ENCODE measurements at places on chromosomes 4 and X.

GRCh38 chr4:39032218-39033085 is at the start of gene TMEM156:
Gene TMEM156 (minus strand): TSS chr4:39032409. CDS start chr4:39032313, 96 bp downstream.
- no peak for DNase-seq

DNA sequence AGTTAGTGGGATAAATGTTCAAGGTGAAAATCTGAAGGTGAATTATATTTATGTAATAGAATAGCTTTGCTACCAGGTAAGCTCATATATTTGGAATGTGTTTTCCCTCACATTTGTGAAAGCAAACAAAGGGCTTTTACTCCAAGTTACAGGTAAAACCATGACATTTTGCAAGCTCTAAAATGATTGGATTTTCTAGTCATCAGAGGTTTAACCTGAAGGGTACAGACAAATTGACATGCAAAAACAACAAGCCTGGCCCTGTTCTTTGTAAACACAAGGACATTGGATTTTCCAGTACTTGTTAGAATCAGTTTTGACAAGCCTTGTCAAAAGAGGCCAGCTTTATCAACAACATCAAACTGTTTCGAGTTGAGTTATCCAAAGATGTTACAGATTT is 51.7 kb downstream of the ZFX start:
- no peak for DNase-seq

DNA sequence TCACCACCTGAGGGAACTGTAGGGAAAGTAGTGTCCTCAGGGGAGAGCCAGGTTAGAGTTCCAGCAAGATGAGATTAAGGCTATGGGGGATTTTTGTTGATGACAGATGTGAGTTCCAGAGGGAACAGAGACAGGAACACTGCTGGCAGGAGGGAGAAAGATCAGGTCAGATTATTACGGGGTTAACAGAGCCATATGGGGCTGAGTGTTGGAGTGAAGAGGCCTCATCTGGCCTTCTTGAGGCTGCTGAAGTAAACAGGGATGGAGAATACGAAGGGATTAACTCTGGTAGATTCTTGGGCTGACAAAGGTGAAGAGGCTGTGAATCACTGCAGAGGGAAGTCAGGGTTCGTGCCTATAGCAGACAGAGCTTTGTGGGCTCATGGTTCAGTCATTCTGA is 47.9 kb upstream of the POU4F2 start:
- DNase-seq = no peak

DNA sequence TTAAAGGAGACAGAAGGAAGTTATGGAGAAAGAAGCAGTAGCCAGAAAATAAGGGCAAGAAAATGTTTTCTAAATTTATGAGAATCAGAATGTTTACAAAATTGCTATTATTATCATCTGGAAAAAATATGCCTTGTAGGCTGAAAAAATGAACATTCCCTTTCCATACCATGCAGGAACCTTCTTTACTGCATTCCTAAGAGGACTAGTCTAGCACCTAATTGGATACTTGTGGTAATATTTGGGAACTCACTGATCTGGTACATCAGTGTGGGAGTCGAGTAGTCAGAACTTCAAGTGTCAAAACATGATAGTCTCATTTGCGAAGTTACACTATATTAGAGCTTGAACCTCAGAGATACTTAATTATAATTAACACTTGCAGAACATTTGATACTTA is 51.9 kb downstream of the TET2 start:
- DNase-seq = no peak

DNA sequence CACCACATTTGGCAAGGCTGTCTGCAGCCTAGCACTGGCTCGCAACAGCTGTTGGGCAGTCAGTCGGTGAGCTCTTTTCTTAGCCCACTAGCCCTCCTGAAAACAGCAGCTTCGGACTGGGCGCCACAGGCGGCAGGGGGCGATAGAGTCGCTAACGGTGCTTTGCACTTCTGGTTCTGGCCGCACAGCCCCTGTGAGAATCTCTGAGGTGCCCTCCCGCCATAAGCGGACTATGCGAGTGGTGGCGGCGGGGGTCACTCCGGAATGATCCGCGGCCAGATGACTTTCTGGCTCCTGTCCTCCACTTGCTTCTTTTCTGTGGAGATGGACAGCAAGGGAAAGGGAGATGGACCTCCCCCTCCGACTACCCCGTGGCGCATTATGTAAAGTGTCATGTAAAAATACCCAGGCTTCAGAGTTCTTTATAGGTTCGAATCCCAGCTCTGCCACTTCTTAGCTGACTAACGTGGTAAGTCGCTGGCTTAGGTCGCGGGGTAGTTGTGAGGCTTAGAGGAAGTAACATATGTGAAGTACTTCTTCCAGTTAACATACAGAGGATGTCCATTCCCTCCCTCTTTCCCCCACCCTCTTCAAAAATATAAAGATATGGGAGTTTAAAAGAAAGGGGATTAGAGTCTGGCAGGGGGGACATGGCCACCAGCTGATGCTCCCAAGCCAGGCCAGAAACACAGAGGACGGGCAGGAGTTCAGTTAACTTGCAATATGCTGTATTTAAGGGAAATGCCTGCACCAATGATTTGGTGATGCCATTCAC is 11.0 kb downstream of the ARHGAP36 start:
- DNase-seq = peak; percentile 54

- DNase-seq = peak; percentile 52
Observed at GRCh38 chrX:3811331-3812311, 98.2 kb upstream of the PRKX start.

DNA sequence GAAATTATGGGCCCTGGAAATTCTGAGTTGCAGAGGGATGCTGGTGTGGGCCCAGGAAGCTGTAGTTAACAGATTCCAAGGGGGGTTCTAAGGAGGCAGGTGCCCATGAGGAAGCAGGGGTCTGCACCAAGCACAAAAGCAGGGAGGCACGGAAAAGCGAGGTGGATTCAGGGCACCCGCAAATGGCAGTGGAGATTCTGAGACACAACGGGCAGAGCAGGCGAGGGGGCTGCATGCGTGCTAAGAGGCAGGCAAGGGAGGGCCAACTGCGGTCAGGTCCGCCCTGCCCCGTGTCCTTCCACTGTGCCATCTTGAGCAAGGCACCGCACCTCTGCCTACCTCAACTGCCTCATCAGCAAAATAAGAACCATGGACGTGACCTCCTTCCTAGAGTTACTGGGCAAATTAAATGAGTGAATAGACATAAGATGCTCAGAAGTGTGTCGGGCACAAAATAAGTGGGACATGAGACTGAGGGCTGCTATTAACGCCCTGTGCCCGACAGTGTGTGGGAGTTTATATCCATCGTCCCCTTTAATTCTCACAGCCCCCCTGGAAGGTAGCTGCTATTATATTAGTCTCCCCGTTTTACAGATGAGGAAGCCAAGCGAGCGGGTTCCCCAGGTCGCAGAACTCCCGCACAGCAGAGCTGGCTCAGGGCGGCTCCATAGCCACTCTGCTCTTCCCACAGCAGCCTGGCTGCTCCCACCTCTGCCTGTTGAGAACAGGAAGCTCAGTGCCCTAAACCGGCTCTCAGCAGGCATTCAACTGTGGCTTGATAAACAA is 67.6 kb downstream of the PPP2R2C start:
- DNase-seq = no peak

DNA sequence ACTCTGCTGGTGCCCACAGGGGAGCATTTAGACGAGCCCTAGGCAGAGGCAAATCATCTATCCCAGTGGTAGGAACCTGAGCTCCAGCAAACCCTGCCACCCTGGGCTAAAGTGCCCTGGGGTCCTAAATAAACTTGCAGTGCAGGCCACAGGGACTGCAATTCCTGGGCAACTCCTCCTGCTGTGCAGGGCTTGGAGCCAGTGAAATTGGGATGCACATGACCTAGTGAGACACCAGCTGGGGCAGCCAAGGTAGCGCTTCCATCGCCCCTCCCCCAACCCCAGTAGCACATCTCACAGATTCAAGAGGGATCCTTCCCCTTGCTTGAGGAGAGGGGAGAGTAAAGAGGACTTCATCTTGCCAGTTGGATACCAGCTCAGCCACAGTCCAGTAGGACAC is 44.1 kb downstream of the CHRNA9 start:
- DNase-seq = no peak

DNA sequence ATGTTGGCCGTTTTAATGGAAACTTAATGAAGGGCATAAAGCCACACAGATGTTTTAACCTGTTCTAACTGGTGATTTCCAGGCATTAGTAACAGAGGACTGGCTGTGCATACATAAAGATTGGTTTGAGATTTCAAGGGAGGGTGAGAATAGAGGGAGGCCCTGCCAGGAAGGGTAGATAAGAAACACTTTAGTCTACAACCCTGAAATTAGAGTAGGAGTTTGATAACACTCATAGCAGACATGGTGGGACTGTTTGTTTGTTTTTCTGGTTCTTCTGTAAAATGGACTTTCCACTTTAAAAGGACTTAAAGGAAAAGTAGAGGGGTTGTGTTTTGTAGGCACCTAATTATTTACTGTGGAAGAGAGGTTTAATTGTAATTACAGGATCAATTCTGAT is 16.2 kb downstream of the SLC4A4 start:
- DNase-seq = no peak

- DNase-seq = no peak
Observed at GRCh38 chrX:58025979-58026378, 115.7 kb upstream of the ZXDA start.

- DNase-seq = no peak
Observed at GRCh38 chrX:49999087-49999486, 76.7 kb downstream of the CLCN5 start.

GRCh38 chrX:96906741-96907140 is 23.0 kb downstream of the RPA4 start:
- no peak for DNase-seq

GRCh38 chrX:19003756-19004155 is 19.8 kb upstream of the PHKA2 start:
- no peak for DNase-seq

DNA sequence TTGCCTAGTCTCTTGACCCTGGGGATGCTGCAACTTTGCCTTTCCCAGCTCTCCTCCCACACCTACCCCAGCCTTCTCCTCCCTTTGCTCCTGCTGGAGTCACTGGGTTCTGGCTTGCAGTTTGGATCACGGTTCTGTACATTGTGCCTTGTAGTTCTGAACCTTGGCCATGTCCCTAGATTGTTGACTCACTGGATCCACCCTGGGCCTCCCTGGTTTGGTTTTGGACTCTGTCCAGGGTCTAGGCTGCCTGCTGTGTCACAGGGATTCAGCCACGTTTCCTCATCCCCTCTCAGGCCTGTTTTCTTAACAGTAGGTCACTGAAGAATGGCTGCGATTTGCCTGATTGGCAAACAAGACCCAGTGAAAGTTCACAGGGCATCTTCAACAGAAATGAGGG is 11.5 kb upstream of the GABRE start:
- DNase-seq = peak; percentile 39

DNA sequence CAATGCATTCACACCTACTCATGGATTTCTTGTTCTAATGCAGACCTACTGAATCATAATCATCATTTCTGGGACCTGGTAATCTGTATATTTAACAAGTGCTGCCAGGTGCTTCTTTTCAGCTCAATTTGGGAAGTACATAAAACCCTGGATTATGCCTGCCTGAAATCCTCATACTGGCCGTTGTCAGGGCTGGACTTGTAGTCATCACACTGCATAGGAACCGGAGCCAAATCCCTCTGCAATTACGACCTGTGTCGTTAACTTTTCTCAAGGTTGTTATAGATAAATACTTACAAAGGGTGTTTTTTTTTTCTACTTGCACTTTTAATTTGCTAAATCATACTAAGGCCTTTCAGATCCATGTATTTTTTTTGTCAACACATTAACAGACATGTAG is 294.9 kb upstream of the PRPS2 start:
- DNase-seq = no peak

DNA sequence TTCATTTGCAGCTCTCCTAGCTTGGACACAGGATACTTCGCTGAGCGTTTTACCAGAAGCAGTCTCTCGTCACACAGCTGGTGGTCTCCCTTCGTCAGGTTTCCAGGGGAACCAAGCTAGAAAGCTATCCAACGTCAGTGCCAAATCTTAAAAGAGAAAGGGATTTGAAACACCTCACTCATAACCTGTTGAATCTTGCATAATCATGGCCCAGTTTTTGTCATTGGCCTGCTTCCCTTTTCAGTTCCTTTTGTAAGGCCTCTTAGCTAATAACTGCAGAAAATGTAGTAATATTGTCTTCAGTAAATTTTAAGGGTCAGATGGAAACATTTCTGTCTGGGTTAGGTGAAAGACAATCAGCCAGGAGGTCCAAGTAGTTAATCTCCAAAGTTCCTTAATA is 22.0 kb downstream of the RAB39B start:
- no peak for DNase-seq

DNA sequence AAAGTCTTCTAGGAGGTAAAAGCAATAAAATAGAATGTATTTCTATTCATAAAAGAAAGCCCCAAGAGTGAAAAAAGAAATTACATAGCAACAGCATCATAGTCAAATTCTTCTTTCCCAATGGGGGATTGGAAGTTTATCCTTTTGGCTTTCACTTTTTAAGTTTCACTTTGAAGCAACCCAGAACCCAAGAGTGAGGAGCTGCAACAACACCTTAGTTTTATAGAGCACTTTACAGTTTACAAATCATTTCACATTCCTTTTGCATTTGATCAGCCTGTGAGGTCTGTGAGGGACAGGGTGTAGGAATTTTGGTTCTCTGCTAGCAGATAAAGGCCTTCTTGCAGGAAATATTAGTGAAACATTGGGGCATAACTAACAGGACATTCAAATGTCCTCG is 112.0 kb upstream of the NDP start:
- DNase-seq = no peak

DNA sequence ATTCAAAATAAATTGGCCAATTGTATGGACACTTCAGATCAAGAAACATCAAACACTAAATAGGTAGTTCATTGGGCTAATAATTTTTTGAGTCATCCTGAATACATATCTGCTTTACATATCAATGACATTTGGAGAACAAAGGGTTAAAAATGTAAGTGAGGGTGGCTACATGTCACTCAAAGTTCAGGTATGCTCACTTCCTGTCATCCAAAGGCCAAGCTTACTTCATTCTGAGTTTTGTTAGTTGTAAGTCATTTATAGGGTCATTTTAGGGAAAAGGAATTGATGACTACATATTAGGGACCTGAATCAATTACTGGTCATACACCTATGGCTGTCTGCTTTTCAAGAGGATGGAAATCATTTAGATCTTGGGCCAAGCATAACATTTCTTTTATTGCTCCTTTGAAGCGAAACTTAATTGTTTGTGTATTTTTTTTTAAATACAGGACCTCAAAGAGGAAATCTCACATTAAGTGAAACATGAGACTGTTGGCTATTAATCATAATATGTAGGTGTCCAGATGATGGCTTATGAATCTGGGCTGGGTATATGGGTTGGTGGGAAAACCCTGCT is 119.2 kb upstream of the LEF1 start:
- no peak for DNase-seq

DNA sequence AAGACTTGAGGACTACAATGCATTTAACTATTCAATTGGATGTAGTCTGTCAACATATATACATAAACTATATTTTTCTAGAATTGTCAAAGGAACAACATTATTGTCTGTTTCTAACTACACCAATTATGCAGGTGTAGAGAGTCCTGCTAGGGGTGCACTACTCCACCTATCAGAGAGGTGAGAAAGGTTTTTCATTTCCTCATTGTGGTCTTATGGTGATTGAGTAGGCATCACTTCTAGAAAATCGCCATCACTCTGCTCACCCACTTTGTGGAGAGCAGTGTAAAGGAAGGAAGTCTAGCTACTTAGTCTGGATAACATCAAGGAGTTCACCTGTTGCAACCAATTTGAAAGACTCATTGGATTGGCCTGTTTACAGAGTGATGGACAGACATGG is 4.4 kb upstream of the ADH1C start:
- DNase-seq = no peak

- no peak for DNase-seq
Observed at GRCh38 chr4:9919047-9919446, 102.2 kb downstream of the SLC2A9 start.

GRCh38 chr4:3220476-3221183 is 28.3 kb upstream of the MSANTD1 start:
- DNase-seq = no peak

Measured in hepatocyte (in vitro differentiated cells).